ENCODE measurements at places on chromosomes 7 and 10.
A peak's percentile ranks its signal among the peaks of the same experiment; 100 is the strongest.

DNA sequence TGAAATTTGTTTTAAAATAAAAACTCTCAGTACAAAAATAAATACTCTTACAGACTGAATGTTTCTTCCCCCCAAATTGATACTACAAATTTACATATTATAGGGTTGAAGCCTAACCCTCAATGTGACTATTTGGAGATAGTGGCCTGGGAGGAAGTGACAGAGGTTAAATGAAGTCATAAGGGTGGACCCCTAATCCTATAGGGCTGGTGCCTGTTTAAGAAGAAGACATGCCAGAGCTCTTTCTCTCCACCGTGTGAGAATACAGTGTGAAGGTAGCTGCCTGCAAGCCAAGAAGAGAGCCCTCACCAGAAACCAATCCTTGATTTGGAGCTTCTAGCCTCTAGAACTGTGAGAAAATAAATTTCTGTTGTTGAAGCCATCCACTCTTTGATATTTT is 67.6 kb downstream of the MCU start:
- DNase-seq = no peak

DNA sequence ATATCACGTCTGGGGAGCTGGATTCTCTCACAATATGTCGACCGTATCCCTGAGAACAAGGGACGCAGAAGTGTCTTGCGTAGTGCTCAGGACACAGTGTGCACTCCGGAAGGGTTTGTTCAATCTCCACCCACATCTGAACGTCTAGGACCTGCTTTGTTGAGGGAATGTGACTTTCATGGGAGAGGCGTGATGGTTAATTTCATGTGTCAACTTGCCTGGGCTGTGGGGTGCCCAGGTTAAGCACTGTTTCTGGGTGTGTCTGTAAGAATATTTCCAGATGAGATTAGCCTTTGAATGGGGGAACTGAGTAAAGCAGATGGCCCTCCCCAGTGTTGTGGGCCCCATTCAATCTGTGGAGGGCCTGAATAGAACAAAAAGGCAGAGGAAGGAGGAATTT is 80.4 kb upstream of the SFMBT2 start:
- no peak for DNase-seq

- no peak for DNase-seq
Observed at GRCh38 chr10:17891435-17891834, 60.3 kb upstream of the SLC39A12 start.

DNA sequence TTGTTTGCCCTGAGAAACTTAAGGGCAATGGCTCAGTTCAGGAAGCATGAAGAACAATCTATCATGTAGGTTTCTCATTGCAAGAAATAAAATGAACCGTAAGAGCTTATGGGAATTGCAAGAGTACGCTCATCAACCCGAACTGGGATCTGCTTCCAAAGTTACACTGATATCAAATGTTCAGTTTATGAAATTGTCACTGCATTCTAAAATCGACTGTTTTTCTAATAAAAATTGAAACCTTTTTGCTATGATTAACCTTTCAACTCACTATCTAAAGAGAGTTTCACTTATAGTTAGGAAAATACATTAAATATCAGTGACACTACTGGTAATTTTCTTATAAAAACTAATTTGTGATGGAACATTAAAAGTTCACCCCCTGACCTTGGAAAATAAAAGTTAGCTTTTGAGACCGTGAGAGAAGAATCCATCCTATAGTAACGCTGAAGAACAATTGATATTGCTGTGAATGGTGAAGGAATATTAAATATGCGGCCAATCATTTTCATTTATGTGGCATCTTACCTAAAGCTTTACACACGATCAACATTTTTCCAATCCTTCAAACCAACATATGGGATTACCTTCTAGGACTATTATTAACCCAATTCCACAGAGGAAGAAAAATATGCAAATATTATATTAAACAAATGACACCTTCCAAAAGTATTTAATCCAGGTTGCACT is 2.2 kb downstream of the MEOX2 start:
- DNase-seq = peak; percentile 31

GRCh38 chr10:108765794-108766193 is 1157.5 kb downstream of the XPNPEP1 start:
- no peak for DNase-seq

- peak; percentile 23 for DNase-seq
Observed at GRCh38 chr7:85023066-85023712, 163.7 kb downstream of the SEMA3D start.
